ENCODE measurements at places on chromosomes 1 and 21.
A peak's percentile ranks its signal among the peaks of the same experiment; 100 is the strongest.

- peak; percentile 57 for DNase-seq
Observed at GRCh38 chr1:48236716-48237470, 14.4 kb downstream of the SLC5A9 start.

DNA sequence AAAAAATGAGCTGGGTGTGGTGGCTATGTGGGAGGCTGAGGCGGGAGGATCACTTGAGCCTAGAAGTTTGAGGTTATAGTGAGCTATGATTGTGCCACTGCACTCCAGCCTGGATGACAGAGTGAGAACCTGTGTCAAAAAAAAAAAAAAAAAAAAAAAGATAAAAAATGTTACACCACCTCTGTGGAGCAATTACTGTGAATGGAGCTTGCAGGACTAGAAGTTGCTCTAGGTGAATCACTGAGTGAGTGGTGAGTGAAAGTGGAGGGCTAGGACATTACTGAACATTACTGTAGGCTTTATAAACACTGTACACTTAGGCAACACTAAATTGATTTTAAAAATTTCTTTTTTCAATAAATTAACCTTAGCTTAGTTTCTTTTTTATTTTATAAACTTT, 21.9 kb downstream of the TLCD4 start:
- DNase-seq: no peak

DNA sequence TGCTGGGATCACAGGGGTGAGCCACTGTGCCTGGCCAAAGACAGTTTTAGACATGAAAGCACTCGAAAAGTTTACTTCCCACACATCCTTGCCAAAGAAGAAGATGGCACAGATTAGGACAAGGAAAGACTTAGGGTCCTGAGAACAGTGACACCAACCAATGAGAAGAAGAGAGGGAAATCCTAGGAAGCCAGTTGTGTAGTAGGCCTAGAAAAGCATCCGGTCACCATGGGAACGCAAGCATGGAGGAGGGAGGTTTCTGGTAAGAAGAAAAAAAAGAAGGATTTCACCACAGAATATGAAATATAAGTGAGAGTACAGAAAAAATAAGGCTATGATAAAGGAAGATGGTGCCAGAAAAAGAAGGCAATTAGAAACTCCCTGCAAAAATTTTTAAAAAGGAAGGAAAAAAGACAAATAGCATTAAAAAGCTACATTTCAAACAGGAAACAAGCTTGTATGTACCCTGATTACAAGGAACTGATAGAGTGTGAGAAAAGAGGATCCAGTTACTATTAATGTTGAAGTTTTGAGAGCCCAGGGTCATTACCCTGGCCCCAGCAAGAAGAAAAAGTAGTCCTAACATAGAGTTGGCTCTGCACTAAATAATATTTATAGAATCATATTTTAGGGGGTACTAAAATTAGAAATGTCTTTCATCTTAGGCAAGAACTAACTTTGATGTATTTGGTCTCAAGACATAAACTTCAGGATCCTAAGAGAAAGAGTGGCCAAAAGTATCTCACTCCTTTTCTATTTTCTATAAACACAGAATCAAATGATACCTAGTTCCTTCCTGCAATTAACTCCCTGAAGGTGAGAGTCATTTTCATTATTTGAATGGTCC, 16.1 kb downstream of the DIPK1A start:
- peak; percentile 27 for DNase-seq

- no peak for DNase-seq
Observed at GRCh38 chr1:61013946-61014667, 68.3 kb upstream of the NFIA start.

DNA sequence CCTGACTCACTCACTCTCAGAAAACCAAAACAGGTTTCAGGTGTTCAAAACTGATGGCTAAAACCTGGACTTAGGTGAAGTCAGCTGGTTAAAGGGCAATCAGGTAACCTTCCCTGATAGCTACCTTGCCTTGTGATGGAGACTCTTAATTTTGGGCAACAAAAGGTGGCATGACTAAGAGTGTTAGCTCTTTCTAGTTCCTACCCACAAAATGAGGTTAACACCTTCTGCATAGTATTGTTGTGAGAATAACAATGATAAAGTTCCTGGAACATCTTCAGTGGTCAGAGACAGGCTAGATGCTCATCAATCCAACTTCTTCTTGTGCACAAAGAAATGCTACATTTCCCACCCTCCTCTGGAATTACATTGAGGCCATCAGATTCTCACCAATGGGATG, 214.8 kb downstream of the ZNF648 start:
- DNase-seq: no peak

DNA sequence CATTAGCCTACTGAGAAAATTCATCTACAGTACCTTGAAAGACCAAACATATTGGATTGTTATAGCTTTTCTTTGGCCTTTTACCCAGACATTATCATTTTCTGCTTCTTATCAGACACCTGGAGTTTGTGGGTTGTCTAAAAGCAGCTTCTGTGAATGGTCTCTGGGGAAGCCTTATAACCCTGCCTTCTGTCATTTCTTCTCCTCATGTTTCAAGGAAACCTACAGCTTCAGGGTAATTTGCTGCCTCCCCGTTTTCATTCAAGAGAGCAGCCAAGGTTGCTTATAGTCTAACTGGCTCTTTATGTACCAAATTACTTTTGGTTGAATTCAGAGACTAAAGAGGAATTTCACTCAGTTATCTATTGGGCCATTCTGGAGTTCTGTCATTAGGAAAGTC, 288.3 kb upstream of the SGIP1 start:
- DNase-seq: no peak

All from germinal center (tissue), 1 donor.